ENCODE measurements at places on chromosomes 5 and 9.

- DNase-seq, result no peak
Measured at GRCh38 chr5:143108498-143109128, 294.9 kb downstream of the NR3C1 start.

DNA sequence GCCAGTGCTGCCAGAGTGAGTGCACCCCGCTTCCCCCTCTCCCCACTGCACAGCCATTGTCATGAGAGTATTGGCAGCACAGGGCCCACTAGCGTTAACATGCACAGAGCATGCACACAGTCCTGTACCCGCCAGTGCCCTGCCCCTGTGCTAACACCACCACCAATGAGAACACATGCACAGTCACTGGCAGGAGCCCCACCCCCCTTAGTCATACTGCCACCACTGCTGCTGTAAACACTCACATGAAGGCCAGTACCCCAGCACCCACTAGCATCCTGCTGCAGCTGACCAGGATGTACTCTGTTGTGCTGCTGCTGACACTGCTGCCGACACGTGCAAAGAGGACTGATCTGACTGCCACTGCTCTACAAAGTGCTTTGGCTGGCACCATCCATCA is 19.5 kb upstream of the RANBP6 start:
- DNase-seq, result no peak

- DNase-seq, result no peak
Measured at GRCh38 chr5:56480078-56480704, 247.1 kb upstream of the ANKRD55 start.

- DNase-seq, result no peak
Measured at GRCh38 chr5:77131361-77131760, 44.3 kb upstream of the ZBED3 start.

- DNase-seq, result no peak
Measured at GRCh38 chr5:124604419-124604818, 142.0 kb downstream of the ZNF608 start.

DNA sequence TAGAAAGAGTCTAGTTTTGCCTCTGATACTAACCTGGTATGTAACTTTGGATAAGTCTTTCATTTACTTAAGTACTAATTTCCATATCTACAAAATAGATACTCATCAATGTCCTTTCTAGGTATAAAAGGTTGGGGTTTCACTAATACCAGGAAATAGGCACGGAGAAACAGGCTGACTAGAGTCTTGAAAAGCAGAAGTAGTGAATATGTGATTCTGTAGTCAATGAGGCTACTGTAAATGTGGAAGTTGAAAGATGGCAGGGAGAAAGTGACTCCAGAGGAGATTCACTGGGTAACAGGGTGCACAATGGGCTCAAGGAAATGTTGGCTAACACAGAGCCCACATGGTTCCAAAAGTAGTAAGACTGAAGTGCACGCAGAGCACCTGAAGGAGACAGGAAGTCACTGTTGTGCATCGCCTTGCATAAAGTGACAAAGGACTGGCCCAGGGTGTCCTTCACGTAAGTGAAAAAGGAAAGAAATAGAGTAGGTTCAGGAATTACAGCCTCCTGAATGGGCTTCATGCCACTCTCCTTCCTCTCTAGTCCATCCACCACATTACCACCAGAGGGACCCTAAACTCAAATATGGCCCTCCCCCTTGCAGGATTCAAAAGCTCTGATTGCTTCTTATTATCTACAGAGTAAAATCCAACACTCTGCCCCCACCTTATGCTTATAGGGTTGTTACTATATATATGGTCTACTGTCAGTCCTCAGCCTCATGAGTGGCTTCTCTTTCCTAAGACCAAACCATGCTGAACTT is 288.0 kb upstream of the SMARCA2 start:
- DNase-seq, result no peak

DNA sequence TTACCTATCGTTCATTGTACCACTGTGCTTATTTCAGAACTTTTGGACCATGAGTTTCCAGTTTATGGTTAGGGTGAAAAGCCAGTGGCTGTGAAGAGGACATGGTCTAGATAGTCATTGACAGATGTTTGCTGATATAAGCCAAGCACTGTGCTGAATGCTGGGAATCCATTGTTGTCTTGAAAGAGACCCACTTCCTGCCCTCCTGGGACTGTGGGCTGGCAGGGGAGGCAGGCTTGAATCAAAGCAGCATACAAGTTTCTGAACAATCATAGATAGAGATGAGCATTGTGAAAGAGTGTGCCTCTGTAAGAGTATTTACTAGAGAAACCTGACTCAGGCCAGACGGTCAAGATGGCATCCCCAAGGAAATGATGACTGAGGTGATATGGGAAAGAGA is 73.4 kb downstream of the NMUR2 start:
- DNase-seq, result no peak

DNA sequence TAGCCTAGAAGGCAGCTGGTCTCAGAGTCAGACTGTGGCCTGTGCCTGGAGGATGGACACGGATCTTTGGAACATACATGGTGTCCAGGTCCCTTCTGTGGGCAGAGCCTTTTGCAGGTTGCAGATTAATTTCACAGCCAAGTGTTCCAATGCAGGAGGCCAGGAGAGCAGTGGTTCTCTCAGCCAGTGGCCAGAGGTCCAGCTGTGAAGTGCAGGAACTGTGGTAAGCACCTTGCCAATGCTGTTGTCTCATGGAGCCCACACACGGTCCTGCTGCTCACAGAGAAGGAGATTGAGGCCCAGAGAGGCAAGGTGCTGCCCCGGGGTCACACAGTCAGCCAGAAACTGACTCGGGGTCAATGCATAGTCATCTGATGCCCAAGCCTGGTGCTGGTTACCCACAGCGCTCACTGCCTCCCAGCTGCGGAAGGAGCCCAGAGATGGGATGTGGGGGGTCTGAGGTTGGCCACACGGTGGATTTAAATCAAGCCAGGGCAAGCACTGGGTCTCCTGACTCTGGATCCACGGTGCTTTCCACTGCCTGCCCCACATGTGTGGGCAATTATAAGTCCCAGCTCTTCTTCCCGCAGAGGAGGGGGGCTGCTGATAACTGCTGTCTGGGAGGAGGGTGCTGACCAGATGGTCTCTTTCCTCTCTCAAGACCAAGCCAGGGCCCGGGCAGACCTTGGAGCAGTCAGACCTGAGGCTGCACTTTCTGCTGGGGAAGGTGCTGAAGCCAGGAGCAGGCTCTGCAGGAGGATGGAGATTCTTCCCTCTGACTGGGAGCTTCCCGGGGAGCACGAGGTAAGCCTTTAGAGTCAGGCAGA is 2.8 kb downstream of the PDGFRB start:
- no peak for DNase-seq

- no peak for DNase-seq
Measured at GRCh38 chr9:80922544-80922943, 766.8 kb downstream of the TLE1 start.

- no peak for DNase-seq
Measured at GRCh38 chr9:133075925-133076630, 14.3 kb downstream of the CEL start.

DNA sequence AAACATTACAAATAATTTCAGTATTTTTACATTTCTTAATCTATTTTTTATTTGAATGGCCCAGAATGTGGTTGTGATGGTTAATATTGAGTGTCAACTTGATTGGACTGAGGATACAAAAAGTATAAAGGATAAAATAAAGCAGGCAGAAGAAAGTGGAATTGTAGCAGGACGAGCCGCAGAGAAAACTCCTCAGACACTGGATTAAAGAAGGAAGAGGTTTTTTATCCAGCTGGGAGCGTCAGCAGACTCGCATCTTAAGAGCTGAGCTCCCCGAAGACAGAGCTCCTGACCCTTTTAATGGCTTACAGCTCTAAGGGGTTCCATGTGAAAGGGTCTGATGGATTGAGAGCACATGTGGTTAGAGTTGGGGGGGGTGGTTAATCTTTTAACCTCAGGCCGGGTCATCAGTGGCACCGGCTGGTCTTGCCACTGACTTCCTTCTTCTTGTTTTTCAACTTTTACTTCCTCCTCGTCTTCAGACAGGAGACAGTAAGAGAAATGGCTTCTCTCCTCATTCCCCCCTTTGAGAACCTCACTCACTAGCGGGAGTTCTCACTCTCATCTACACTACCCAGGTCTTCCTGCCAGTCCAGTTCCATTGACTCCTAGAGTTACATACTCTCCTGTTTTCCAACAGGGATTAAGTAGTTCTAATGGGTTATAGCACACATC is 80.0 kb downstream of the TMEM161B start:
- DNase-seq, result no peak

GRCh38 chr5:150352244-150353031 is 5.1 kb upstream of the TCOF1 start:
- no peak for DNase-seq

GRCh38 chr5:170642776-170643436 is 139.1 kb downstream of the KCNIP1 start:
- DNase-seq, result no peak

DNA sequence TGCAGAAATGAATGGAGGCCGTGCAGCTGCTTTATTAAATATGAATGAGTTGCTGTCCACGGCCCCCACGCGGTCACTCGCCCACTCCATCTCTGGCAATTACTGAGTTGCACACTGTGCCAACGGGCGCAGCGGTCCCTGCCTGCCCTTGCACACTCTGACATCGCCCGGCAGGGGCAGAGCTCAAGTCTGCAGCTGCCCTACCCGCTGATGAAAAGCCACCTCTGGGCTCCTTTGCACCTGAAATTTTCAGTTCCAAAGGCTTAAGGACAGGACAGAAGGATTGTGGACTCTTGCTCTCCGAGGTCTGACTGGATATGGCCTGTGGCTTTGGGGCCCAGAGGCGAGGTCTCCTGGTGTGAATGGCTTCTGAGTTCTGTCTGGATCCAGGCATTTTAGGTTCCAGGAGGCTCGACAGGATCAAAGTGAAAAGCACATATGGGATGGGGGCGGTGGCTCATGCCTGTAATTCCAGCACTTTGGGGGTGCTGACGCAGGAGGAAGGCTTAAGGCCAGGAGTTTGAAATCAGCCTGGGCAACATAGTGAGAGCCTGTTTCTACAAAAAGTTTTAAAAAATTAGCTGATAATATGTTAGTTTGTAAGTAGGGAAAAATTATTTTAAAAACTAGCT is 201.8 kb downstream of the PAX5 start:
- no peak for DNase-seq

DNA sequence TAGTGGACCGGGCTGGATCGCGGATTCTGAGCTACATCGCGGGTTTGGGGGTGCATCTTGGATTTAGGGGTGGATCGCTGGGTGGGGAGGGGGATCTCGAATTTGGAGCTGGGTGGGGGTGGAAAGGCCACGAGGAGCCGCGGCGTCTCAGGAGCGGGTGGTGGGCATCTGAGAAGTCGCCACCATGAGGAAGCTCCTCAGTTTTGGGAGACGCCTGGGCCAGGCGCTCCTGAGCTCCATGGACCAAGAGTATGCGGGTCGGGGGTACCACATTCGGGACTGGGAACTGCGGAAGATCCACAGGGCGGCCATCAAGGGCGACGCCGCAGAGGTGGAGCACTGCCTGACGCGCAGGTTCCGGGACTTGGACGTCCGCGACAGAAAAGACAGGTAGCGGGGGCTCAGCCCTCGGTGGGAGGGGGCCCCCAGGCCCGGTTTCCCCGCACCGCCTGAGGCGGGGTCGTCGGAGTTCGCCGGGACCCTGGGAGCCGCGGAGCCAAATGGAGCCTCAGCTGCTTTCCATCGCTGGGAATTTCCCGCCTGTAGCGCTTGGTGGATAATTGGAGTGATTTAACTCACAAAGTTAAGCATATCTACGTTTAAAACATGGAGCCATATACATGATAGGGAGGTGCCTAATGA is 376 bp downstream of the ANKRD18B start:
- DNase-seq, result peak; percentile 5

DNA sequence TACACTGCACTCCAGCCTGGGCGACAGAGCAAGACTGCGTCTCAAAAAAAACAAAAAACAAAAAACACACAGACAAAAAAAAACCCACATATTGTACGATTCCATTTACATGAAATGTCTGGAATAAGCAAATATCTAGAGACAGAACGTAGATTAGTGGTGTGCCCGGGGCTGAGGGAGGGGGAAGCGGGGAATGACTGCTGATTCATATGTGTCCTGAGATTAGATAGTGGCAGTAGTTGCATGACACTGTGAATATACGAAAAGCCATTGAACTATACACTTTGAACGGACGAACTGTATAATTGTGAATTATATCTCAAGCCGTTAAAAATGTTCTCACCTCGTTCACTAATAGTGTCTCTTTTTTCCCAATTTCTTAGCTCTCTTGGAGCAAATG is 23.9 kb downstream of the FGF1 start:
- DNase-seq, result no peak

DNA sequence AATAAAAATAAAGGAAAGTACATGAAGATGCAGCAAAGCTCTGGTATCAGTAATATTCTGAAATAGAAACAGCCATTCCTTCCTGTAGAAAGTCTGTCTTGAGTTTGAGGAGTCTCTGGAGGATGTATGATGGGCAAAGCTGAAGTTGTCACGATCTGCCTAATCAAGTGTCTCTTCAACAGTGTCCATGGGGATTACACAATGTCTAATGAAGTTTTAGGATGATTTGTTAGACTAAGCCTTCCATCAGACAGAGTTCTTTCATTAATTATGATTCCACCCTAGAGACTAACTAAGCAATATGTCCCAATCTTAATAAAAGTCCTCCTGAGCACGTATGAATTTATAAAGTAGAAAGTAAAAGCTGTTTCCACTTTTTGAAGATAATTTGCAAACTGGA is 26.9 kb downstream of the PDE4D start:
- no peak for DNase-seq

- no peak for DNase-seq
Measured at GRCh38 chr5:108212775-108213346, 169.0 kb downstream of the FBXL17 start.

DNA sequence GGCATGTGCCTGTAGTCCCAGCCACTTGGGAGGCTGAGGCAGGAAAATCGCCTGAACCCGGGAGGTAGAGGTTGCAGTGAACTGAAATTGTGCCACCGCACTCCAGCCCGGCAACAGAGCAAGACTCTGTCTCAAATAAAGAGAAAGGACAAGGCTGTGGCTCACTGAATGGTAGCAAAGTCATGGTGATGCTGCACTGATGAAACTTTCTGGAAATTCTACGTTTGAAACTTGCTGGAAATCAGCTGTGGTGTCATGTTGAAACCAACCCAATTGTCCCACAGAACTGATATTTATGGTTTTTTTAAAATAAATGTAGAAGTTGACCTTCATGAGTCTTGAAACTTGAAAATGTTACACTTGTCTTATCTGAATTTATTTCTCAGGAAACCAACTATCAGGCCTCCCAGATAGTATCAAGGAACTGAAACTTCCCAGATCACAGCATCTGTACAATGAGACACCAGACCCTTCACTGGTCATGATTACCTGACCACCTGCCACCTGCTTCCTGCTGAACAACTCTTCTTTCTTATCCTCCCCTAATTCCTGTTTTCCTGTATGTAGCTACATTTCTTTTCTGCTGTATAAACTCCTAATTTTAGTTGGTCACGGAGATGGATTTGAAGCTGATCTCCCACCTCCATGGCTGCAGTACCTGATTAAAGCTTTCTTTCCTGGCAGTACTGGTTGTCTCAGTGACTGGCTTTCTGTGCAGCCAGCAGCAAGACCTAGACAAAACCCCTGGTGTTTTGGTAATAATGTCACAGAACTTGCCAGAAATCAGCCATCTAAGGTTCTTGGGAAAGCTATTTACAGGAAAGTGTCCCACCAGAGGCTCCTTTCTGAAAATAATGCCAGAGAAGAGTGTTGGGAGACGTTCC is 5.6 kb upstream of the TBC1D13 start:
- DNase-seq, result no peak
